Activated CD8-positive, alpha-beta T cell treated with anti-CD3 and anti-CD28 coated beads, Interleukin-2, amount 10 ng/mL, durations not matched to agents 7 days and 5 days (primary cell): ENCODE measurements at places on chromosomes 3 and 15. TPM values are rescaled to one million over a fixed set of nuclear protein-coding genes. Genes with fewer than 3 reads are reported as not detected.

Gene TRPM7
- 38.0 TPM for total RNA-seq

Gene EXD1
- not detected for total RNA-seq

Gene CTSH
- 34.0 TPM for total RNA-seq

Gene IGSF10
- not detected for total RNA-seq

Gene MITF
- not detected for total RNA-seq

- H3K27ac ChIP-seq: no peak overlapping the region
- H3K36me3 ChIP-seq: peaks cover 8% of the 10 kb centered on the region
- no peak overlapping the region for H3K4me3 ChIP-seq
- H3K4me1 ChIP-seq: peaks cover 15% of the 10 kb centered on the region
- H3K27me3 ChIP-seq: no peaks in the 10 kb centered on the region
Measured at GRCh38 chr15:76866008-76866407, 39.1 kb downstream of the SCAPER start.

- H3K27ac ChIP-seq: no peak overlapping the region
- no peaks in the 10 kb centered on the region for H3K4me1 ChIP-seq
Measured at GRCh38 chr3:65619451-65619881, 419.3 kb downstream of the MAGI1 start.

DNA sequence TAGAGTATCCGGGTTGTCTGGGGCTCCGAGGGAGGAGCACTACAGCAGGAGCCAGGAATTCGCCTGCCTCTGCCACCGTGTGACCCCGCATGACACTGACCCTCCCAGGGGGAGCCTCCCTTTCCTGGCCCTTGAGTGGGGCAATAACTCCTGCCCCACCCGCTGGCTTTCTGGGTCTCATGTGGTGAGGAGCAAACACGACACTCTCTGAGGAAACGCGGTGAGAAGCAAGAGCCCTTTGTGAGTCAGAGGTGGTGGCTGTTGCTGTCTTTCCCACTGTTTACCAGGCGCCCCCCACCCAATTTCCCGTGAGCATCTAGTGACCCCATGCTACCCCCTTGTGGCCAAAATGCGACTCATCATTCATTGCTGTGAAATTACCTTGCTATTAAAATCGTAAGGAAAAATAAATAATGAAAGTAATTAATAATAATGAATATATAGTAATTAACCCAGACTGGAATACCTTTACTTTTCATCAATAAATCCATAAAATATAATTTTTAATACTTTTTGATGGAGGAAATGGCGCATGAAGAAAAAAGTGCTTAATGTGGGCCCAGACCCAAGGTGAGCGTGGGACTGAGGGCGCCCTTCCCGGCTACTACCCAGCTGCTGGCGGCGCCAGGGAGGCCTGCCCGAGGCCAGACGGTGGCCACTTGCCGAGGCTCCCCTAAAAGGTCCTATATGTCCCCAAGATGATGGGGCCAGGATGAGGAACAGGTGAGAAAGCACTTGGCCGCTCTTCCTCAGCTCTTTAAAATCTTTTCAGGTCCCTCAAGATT, 29.3 kb downstream of the CCNL1 start:
- peaks cover 9% of the 10 kb centered on the region for H3K36me3 ChIP-seq
- no peaks in the 10 kb centered on the region for H3K27me3 ChIP-seq
- peak; percentile 78 for DNase-seq
- H3K4me1 ChIP-seq: peaks cover 89% of the 10 kb centered on the region
- H3K4me3 ChIP-seq: peak overlapping the region; percentile 50

- no peak overlapping the region for H3K27ac ChIP-seq
- peaks cover 2% of the 10 kb centered on the region for H3K27me3 ChIP-seq
- H3K4me3 ChIP-seq: no peak overlapping the region
- no peak for DNase-seq
- no peaks in the 10 kb centered on the region for H3K4me1 ChIP-seq
Measured at GRCh38 chr3:197407526-197407925, 109.1 kb upstream of the DLG1 start.

DNA sequence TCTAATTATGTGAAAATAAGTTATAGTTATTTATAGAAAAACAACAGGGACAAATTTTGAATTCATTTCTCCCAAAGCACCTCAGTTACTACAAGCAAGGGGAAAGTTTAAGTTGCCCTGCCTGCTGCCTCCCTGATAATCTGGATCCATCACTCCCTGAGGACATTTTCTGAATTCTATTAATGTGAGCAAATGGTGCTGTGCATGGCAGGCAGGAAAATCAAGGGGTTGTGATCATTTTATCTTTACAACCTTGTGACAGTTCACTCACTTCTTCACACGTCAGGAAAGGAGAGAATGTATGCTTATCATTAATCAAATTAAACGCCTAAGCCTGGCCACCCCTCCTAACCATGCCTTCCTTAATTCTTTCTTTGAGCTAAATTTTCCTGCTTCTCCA, 39.3 kb downstream of the ITGB5 start:
- H3K4me3 ChIP-seq: no peak overlapping the region
- H3K27ac ChIP-seq: no peak overlapping the region
- H3K27me3 ChIP-seq: peaks cover 16% of the 10 kb centered on the region

- no peaks in the 10 kb centered on the region for H3K27me3 ChIP-seq
- no peak for DNase-seq
- no peak overlapping the region for H3K4me3 ChIP-seq
- H3K36me3 ChIP-seq: peaks cover 53% of the 10 kb centered on the region
Measured at GRCh38 chr3:197292083-197292646, 6.2 kb downstream of the DLG1 start.

DNA sequence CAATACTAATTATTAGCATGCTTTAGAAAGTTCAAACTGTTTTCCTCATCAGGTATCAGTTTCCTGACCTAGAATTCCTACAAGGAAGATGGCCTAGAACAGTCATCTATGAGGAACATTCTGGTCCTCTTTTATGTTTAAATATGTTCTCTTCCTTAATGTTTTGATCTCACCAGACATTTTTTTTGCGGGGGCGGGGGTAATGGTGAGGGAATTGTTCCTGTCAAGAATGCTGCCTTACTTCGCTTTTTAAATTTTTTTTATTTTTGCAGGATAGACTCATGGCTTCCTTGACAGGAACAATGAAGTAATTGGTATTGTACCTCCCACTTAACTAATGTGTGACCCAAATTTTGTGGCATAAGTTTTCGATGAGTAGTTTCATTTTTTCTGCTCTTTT, 44.3 kb upstream of the NANOGP8 start:
- no peak for DNase-seq
- H3K4me1 ChIP-seq: no peaks in the 10 kb centered on the region
- H3K36me3 ChIP-seq: no peaks in the 10 kb centered on the region
- H3K27me3 ChIP-seq: peaks cover 2% of the 10 kb centered on the region
- no peak overlapping the region for H3K4me3 ChIP-seq

- DNase-seq: no peak
- no peak overlapping the region for H3K27ac ChIP-seq
- peak overlapping the region; percentile 13 for H3K4me3 ChIP-seq
- no peaks in the 10 kb centered on the region for H3K27me3 ChIP-seq
- H3K4me1 ChIP-seq: peaks cover 39% of the 10 kb centered on the region
Measured at GRCh38 chr3:60076331-60076730, 1026.5 kb upstream of the CFAP20DC start.

DNA sequence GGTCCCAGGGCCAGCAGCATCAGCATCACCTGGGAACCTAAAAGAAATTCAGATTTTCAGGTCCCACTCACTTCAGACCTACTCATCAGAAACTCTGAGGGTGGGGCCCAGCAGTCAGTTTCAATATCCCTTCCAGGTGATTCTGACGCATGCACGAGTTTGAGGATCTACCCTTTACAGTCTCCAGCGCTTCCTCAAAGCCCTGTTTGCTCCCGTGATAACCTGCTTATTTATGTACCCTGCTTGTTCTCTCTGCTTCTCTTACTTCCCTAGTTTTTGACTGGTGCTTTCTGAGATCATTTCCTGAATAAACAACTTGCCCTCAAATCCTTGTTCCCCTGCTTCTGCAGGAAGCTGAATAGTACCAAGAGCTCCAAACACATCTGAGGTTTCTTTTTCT, 245.3 kb downstream of the ZNF621 start:
- no peaks in the 10 kb centered on the region for H3K27me3 ChIP-seq
- no peaks in the 10 kb centered on the region for H3K4me1 ChIP-seq
- no peak overlapping the region for H3K27ac ChIP-seq
- H3K36me3 ChIP-seq: no peaks in the 10 kb centered on the region
- DNase-seq: no peak
- no peak overlapping the region for H3K4me3 ChIP-seq

- no peaks in the 10 kb centered on the region for H3K27me3 ChIP-seq
- H3K36me3 ChIP-seq: no peaks in the 10 kb centered on the region
- peaks cover 2% of the 10 kb centered on the region for H3K4me1 ChIP-seq
- no peak overlapping the region for H3K27ac ChIP-seq
- DNase-seq: no peak
Measured at GRCh38 chr15:77830051-77830468, 197.3 kb upstream of the LINGO1 start.

DNA sequence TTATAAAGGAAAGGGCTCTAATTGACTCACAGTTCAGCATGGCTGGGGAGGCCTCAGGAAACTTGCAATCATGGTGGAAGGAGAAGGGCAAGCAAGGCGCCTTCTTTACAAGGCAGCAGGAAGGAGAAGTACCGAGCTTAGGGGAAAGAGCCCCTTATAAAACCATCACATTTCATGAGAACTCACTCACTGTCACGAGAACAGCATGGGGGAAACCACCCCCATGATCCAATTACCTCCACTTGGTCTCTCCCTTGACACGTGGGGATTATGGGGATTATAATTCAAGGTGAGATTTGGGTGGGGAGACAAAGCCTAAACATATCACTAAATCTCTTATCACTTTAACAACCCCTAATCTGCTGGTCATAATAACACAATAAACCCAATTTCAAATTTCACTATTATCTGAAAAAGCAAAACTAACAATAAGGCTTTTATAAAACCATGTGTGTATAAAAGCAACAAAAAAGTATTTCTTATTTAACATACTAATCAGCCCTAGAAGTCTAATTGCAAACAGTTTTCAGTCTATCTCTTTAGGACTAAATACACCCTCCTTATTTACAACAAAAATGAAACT, 43.2 kb downstream of the SCAPER start:
- H3K27me3 ChIP-seq: no peaks in the 10 kb centered on the region
- H3K27ac ChIP-seq: no peak overlapping the region
- peaks cover 6% of the 10 kb centered on the region for H3K36me3 ChIP-seq
- H3K4me1 ChIP-seq: peaks cover 15% of the 10 kb centered on the region
- DNase-seq: no peak
- H3K4me3 ChIP-seq: no peak overlapping the region

DNA sequence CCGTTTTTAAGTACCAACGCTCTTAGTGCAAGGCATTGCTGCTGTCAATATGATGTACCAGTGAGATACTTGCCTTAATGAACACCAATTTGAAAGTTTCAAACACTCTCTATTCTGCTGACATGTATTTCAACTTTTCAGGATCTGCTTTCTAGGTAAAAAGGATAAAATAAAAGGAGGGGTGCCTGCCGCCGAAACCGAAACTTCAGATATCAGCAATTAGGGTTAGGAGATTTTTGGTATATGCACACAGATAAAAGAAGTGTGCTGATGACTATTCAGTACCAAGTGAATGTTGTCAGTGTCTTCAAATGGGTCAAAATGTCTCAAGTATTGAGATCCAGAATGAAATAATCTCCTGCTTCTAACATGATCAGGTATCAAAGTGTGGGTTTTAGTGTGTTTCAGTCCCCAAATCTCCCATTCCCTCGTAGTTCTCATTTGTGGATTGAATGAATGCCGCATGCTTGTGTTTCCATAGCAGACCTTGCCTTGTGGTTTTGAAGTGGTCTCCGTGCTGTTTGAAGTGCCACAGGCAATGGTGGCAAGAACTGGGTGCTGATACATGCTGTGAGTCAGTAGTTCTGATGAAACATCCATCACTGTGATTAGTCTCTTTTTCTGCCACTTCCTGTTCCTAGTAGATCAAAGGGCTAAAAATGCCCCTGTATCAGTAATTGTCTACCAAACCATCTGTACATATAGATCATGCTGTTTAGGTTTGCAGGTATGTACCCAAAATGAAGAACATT, 22.5 kb downstream of the CHST14 start:
- peaks cover 25% of the 10 kb centered on the region for H3K4me1 ChIP-seq
- H3K27me3 ChIP-seq: peaks cover 4% of the 10 kb centered on the region
- H3K27ac ChIP-seq: peak overlapping the region; percentile 66
- no peaks in the 10 kb centered on the region for H3K36me3 ChIP-seq
- peak; percentile 64 for DNase-seq
- H3K4me3 ChIP-seq: peak overlapping the region; percentile 20

- no peak overlapping the region for H3K4me3 ChIP-seq
- peaks cover 77% of the 10 kb centered on the region for H3K4me1 ChIP-seq
- H3K36me3 ChIP-seq: peaks cover 78% of the 10 kb centered on the region
- H3K27me3 ChIP-seq: no peaks in the 10 kb centered on the region
- no peak overlapping the region for H3K27ac ChIP-seq
Measured at GRCh38 chr3:4751502-4752101, 227.6 kb upstream of the BHLHE40 start.

DNA sequence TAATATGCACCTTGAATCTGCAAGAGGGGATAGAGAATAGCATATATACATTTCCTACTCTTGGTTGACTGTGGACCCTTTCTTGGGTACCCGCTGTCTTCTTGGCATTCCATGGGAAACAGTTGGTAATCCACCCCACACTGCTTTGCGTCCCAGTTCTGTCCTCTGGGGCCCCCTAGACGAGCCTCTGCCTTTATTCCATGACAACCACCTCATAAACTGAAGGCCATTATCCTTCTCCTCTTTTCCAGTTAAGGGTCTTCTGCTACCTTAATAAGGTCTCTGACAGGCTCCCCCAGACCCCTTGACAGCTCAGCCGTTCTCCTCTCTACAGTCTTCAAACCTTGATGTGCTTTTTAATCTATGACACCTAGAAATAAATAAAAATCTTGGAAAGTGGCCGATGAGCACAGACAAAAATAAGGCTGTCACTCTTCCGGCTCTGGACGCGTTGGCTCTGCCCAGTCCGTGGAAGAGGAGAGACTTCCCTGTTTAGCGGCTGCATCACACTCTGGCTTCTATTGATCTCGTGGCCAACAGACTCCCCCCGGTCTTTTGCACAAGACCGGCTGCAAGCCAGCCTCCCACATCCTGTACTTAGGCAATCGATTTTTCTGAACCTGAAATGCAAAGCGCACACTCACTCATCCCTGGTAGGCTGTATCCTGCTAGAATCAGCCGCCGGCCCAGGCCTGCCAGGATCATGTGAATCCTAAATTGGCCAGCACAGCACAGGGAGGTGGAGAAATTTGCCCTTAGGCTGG, 251.0 kb upstream of the TLE3 start:
- peaks cover 6% of the 10 kb centered on the region for H3K4me1 ChIP-seq
- no peaks in the 10 kb centered on the region for H3K36me3 ChIP-seq
- peaks cover 29% of the 10 kb centered on the region for H3K27me3 ChIP-seq
- no peak overlapping the region for H3K27ac ChIP-seq
- DNase-seq: no peak

- H3K36me3 ChIP-seq: no peaks in the 10 kb centered on the region
- no peak overlapping the region for H3K4me3 ChIP-seq
- H3K27me3 ChIP-seq: no peaks in the 10 kb centered on the region
- DNase-seq: no peak
Measured at GRCh38 chr15:79370716-79371115, 59.8 kb downstream of the TMED3 start.
